Colonic mucosa (tissue), 4 donors: ENCODE measurements at places on chromosomes 5 and 9. TPM values are rescaled to one million over a fixed set of nuclear protein-coding genes. Genes with fewer than 3 reads are reported as not detected.

Gene PCDHB11
- total RNA-seq, result 2.2 TPM

Gene RETREG1
- total RNA-seq, result 49.9 TPM

Gene CDX1
- total RNA-seq, result 299 TPM

Gene FGFR4
- 58.7 TPM for total RNA-seq

Gene KIF20A
- total RNA-seq, result 10.4 TPM
